ENCODE measurements at places on chromosomes 5 and 9. TPM values are rescaled to one million over a fixed set of nuclear protein-coding genes. Genes with fewer than 3 reads are reported as not detected.

Gene CCDC69
- polyA plus RNA-seq, result 8.4 TPM

Gene PRSS3
- not detected for polyA plus RNA-seq

Gene HMCN2
- polyA plus RNA-seq, result 8.3 TPM

Gene MYMK
- 0.30 TPM for polyA plus RNA-seq

Gene CEL
- 1.8 TPM for polyA plus RNA-seq

Gene GABRA6
- polyA plus RNA-seq, result not detected

Gene FGF18
- polyA plus RNA-seq, result 0.54 TPM

Gene CARD9
- 0.15 TPM for polyA plus RNA-seq

Gene HEMGN
- polyA plus RNA-seq, result not detected

Gene COL5A1
- 3.8 TPM for polyA plus RNA-seq

Gene RLN2
- polyA plus RNA-seq, result 2.5 TPM

Gene DRD1
- 0.05 TPM for polyA plus RNA-seq

Gene SNCAIP
- 5.1 TPM for polyA plus RNA-seq

Gene PCDHA5
- 0.28 TPM for polyA plus RNA-seq

Gene SPINK5
- 0.97 TPM for polyA plus RNA-seq

Gene PLEKHG4B
- 31.1 TPM for polyA plus RNA-seq

Gene STK32A
- 0.52 TPM for polyA plus RNA-seq

Gene ABLIM3
- 0.38 TPM for polyA plus RNA-seq
